ENCODE measurements at places on chromosomes 6 and 20.

DNA sequence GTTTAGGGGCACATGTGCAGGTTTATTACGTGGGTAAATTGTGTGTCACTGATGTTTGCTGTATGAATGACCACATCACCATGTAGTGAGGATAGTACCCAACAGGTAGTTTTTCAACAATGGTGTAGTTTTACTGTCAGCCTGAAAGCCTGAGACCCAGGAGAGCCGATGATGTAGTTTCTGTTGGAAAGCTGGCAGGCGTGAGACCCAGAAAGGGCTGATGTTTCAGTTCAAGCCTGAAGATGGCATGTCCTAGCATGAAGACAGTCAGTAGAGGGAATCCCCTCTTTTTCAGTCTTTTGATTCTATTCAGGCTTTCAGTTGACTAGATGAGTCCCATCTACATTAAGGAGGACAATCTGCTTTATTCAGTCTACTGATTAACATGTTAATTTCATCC is 96.7 kb downstream of the KLHL32 start:
- no peak for DNase-seq

DNA sequence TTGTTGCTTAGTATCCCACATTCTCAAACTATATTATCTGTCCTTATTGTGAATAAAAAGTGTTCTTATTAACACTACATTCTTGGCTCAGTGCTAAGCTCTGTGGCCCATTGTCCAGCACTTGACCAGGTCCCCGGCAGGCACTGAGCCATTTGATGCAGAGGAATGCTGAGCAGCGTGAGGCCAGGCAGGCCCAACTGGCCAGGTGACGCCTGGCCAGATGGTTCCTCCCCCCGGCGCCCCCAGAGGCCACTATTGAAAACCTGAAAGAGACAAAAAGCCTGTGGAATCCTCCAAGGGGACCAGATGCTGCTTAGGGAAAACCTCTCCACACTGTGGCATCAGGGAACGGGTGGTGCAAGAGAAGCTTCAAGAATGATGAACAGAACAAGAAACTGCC is 597.5 kb upstream of the JAG1 start:
- DNase-seq, result no peak

DNA sequence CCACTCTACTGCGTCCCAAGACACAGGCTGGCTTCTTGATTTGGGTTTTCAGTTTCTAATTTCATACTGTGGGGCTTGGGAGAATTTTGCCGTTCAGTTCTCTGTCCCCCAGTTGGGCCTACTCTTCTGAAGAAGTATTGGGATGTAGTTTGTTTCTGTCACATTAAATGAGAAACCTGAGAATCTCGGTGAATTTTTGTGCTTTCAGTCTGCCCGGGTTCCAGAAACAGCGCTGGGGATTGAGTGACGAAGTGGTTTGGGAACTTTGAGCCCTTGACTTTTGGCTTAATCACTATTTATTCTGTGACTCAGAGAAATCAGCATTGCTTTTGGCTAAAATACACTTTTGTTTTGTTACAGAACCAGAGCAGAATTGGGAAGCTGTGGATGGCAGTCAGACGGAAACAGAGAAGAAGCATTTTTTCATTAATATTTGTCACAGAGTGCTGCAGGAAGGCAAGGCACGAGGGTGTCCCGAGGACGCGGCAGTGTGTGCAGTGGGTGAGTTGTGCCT is 74.0 kb downstream of the IGF2R start:
- no peak for DNase-seq

- DNase-seq, result no peak
These were observed 278.5 kb downstream of the BMP7 start for GRCh38 chr20:56987986-56988385.

GRCh38 chr6:161082215-161082614 is 90.6 kb downstream of the MAP3K4 start:
- no peak for DNase-seq

DNA sequence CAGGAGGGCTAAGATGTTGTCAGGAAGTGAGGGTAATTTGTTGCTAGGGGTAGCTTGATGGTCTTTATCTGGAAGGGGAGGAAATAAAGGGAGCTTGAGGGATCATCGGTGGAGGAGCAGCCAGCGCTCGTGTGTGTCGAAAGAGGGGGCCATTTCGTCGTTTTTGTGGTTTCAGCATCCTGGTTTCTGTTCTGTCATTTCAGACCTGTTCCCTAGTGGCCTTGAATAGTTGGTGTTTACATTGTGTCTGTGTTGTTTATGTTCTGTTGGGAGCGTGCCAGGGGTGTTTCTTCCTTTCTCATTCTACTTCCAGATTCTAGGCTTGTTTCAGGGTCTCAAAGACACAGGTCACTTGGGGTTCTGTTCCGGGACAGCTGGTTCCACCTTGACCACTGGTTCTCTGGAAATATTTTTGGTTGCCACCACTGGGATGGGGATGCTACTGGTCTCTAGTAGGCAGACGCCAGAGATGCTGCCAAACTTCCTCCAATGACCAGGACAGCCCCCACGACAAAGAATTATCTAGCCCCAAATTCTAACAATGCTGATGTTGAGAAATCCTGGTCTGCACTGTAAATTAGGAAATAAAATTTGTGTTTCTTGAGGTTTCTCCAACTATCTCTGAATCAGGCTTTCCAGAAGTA is 113.9 kb upstream of the NAA20 start:
- peak; percentile 44 for DNase-seq

- DNase-seq, result no peak
These were observed 52.7 kb downstream of the TRAF3IP2 start for GRCh38 chr6:111552958-111553357.

DNA sequence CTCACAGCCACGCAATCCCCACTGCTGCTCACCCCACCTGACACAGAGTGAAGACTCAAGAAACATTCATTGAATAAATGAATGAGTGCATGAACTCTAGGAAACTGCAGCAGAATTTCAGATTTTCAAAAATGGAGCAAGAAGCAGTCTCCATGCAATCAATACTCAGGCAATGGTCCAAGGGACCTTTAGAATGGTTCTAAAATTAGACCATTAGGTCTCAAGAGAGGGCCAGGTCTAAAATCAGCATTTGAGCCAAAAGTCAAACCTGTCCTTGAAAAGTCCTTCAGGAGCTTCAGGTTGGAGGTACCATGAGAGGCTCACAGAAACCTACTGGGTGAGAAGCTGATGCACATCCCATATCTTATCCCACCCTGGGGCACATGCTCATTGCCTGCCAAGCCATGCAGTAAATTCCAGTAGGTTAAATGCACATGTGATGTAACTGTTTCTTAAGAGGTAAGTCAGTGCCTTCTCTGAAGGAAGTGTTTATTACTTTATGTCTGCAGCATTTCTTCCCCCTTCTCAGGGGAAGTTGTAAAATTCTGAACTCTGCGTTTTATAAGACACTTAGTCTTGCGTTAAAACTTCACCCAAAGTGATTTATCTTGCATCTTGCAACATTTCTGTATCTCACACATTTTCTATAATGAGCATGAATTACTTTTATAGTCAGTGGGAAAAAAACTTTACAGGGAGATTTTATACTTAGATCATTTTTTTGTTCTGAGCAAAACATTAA is 126.6 kb downstream of the ADAT2 start:
- DNase-seq, result no peak

- DNase-seq, result peak; percentile 100
These were observed at the start of gene RNF5 for GRCh38 chr6:32177788-32178546. TSS of gene RNF5 (plus strand) at chr6:32178405. CDS start at chr6:32178512, 107 bp downstream.

GRCh38 chr6:87731818-87732661 is 30.0 kb upstream of the AKIRIN2 start:
- peak; percentile 62 for DNase-seq

Measured in CD4-positive, alpha-beta T cell treated with Interleukin-17A for 1 hour (primary cell).